Skeletal muscle cell (primary cell): ENCODE measurements at places on chromosomes 12 and 14.

DNA sequence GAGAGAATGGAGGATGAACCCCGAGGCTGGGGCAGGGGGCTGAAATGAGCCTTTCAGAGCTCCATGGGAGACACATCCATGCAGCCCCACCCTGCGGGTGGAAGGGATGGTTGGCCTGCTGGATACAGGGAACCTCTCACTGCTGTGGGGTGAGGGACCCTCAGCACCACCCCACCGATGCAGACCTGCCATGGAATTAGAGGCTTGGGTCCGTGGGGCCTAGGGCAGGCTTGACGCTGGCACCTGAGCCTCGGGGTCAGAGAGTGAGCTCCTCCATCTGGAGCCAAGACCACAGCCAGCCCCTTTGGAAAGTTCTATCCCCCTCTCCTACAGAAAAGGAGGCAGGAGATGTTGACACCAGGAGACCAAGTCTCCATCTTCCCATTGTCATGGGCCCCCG, 7.4 kb upstream of the KRT74 start:
- no peak for DNase-seq

GRCh38 chr14:40119321-40119720, 687.1 kb upstream of the FBXO33 start:
- no peak for DNase-seq

GRCh38 chr14:99354166-99354875, 82.3 kb upstream of the BCL11B start:
- DNase-seq, result no peak

DNA sequence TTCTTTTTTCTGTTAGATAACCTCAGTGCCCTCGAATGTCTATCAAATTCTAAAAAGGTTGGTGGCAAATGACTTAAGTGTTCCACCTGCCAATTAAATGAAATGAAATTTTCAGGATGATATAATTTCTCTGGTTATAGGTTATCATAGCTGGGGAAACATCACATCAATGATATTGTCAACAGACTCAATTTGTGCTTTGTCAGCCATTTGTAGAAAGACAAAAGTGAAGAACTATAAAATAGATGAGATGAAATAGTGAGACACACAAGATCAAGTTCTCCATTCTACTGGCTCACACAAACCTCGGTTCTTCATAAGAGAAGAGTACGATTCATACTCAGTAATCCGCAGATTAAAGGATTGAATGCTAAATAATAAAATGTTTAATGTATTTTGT, 1443.2 kb upstream of the FLRT2 start:
- no peak for DNase-seq

- DNase-seq, result no peak
Measured at GRCh38 chr14:75823334-75823733, 158.5 kb downstream of the TGFB3 start.

GRCh38 chr14:88998027-88998426, 173.6 kb downstream of the TTC8 start:
- DNase-seq, result no peak

DNA sequence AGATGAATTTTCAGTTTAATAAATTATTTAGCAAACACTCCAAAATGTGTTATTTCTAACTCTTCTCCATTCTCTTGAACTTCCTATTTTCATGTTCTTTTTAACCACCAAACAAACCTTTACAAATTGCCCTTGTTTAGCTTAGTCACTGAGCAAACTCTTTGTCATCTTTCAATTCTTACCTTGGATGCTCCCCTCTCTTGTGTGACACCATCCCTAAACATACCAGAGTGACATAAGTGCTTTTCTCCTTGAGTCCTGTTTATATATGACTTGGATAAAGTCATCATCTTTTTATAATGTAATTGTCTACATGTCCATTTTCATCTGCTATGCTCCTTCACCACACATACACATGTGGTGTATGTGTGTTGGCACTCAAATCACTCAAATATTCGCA, 3.4 kb upstream of the TMEM19 start:
- no peak for DNase-seq

- DNase-seq, result peak; percentile 17
Measured at GRCh38 chr12:127987199-127987901, 279.6 kb upstream of the TMEM132C start.

DNA sequence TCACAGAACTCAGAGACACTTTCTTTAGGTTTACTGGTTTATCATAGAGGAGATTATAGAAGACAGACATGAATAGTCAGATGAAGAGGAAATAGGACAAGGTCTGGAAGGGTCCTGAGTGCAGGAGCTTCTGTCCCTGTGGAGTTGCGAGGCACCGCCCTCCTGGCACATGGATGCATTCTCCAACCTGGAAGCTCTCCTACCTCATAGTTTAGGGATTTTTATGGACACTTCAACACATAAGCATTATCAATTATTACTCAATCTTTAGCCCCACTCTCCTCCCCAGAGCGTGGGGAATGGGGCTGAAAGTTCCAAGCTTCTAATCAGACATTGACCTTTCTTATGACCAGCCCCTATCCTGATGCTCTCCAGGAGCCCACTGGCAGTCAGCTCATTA, 12.6 kb upstream of the KRT7 start:
- no peak for DNase-seq

GRCh38 chr12:6020930-6021329, 75.9 kb upstream of the ANO2 start:
- DNase-seq, result no peak

- peak; percentile 90 for DNase-seq
Measured at GRCh38 chr12:42705863-42706262, 116.3 kb upstream of the PRICKLE1 start.

DNA sequence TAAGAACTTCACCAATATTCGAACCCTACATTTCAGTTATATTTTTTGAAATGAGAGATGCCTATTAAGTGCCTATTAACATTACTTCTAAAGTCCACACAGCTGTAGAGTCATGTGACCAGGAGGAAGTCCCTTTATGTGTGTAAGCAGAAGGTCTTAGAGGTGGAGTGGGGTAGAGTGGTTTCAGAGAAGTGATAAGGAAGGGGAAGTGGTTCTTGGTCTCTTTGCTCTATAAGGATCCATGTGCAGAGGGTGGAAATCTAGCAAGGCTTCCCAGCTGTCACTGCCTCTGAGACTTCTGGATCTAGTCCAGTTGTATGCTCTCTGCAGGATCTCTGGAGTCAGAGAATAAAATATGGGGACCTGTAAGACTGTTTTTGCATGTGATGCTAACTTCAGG, 673.9 kb downstream of the FLRT2 start:
- DNase-seq, result no peak
